Glutamatergic neuron (in vitro differentiated cells): ENCODE measurements at places on chromosomes 5 and 9. TPM values are rescaled to one million over a fixed set of nuclear protein-coding genes. Genes with fewer than 3 reads are reported as not detected.

CCDC69 gene
- total RNA-seq, result 2.0 TPM

PCDHA9 gene
- total RNA-seq, result 18.9 TPM

PCDHGC5 gene
- 4.0 TPM for total RNA-seq

DNA sequence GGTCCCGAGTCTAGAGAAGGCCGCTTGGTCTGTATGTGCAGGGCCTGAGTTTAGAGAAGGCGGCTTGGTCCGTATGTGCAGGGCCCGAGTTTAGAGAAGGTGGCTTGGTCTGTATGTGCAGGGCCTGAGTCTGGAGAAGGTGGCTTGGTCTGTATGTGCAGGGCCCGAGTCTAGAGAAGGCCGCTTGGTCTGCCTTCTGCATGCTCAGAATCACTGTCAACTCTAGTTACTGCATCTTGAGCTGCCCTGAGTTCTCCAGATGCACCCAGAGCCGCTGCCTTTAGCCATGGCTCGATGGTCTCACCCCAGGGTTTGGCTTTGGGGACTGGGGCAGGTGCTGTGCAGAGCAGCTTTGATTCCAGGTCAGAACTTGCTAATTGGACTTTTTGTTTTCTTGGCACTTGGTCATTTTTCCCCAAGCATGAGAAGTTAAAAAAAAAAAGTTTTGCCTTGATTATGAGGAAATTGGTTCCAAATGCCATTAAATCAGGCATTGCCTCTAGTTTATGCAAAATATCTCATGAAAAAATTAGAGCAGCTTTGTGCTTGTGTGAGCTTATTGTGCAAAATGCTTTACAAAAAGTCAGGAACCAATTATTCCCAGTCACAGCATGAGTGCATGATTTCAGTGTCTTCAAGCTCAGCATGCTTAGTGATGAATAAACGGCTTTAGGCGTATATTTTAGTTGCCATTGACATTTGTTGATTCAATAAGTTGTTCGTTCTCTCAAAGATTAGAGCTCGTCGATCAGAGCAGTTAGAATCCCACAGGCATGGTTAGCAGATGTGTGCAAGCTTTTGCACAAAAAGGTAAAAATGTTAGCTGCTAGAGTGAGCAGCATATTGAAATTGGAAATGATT is 25.4 kb upstream of the EXOC3 start:
- no peak for DNase-seq

DNA sequence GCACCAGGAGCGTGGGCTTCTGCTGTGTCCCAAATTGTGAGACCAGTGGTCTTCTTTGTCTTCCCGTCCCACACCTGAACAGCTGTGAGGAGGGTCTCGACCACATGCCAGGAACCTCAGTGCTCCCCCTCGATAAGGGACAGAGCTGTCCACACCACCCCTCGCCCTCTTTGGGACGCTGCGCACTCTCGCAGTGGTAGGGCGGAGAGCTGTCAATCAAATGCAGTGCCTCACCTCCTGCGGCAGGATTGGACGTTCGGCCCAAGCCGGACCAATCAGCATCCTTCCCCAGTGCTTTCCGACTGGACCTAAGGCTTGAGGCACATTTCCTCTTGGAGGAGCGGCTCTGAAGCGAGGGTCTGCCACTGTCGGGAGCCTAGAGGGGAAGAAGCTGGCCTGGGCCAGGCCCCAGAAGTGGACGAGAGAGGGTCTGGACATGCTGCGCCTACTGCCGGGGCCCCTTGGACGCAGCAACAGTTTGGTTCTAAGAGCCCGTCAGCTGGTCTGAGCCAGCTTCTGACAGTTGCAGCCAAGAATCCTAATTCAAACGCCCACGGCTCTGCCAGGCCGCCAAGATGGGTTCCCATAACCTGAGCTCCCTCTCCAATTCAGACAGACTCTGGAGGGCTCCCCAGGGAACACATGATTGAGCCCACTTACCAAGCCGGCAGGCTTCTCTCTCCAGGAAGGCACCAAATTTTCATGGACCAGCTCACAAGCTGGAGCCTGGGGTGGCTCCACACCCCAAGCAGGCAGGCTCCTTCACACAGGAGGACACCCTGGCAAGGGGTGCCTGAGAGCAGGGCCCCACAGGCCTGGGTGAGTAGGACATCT is 28.1 kb upstream of the ADAMTS2 start:
- no peak for DNase-seq

GRCh38 chr9:127186806-127187205 is 64.4 kb upstream of the ANGPTL2 start:
- DNase-seq, result peak; percentile 6

DNA sequence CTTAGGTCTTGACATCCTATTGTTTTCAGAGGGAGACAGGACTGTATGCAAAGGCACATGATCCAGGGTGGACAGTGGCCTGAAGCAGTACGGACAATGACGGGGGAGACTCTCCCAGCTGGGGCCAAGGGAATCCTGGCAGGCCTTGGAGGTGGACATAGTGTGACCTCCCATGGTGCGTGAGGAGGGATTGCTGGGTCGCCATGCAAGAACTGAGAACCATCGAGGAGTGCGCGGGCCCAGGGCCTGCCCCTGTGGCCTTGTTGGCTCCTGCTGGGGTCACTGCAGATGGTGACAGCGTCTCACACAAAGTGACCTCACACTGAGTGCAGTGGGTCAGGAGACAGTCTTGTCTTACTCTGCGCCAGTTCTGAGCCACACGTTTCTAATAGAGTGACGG is 192.4 kb downstream of the GADD45G start:
- no peak for DNase-seq
